ENCODE measurements at places on chromosomes 1 and 21.

GRCh38 chr1:236608930-236609726 lies 4.8 kb upstream of the HEATR1 start:
- no peak for DNase-seq

GRCh38 chr1:218817071-218817470 lies 356.6 kb upstream of the LYPLAL1 start:
- DNase-seq = no peak

GRCh38 chr1:201686714-201687455 lies 142.1 kb upstream of the IPO9 start:
- no peak for DNase-seq

- DNase-seq = no peak
These were observed 318.4 kb downstream of the AJAP1 start for GRCh38 chr1:4972761-4973320.

GRCh38 chr1:8462371-8462892 lies 144.5 kb downstream of the SLC45A1 start:
- no peak for DNase-seq

- DNase-seq = no peak
These were observed 57.3 kb downstream of the ZNF644 start for GRCh38 chr1:90964444-90965035.

DNA sequence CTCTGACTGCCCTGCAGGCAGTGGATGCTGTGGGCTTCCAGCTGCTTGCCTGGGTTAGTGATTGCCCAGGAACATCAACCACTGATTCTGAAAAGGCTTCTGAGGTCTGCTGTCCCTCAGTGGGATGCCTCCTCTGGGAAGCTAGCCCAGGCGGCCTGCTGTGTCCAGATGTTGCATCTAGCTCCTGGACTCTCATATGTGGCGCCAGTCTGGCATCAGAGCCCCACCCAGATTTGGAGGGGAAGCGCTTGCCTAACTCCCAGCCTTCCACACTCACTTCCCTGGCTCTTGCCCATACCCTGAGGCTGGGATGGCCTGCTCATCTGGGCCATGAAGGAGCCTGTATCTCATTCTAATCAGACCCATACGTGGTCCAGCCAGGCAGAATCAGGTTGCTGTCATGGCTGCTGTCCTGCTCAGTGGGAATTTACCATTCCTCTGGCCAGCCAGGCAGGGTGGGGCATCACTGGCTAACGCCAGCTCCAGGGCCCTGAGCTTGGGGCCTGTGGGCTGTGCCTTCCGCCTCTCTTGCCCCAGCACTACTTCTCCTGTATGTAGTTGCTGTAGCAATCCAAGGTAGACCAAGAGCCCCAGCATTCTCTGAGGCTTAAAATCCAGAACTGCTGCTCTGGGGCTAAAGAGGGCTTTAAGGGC lies 4.1 kb downstream of the CSF1 start:
- DNase-seq = no peak

DNA sequence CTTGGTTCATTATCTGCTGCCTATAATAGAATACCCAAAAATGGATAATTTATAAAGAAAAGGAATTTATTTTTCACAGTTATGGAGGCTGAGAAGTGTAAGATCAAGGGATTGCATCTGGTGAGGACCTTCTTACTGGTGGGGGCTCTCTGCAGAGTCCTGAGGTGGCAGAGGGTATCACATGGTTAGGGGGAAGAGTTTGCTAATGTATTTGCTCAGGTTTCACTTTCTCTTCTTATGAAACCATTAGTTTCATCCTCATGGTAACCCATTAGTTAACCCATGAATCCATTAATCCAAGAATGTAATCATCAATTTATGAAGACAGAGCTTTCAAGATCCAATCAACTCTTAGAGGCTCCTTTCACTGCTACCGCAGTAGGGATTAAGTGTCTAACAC lies 120.6 kb downstream of the DNM3 start:
- DNase-seq = no peak

DNA sequence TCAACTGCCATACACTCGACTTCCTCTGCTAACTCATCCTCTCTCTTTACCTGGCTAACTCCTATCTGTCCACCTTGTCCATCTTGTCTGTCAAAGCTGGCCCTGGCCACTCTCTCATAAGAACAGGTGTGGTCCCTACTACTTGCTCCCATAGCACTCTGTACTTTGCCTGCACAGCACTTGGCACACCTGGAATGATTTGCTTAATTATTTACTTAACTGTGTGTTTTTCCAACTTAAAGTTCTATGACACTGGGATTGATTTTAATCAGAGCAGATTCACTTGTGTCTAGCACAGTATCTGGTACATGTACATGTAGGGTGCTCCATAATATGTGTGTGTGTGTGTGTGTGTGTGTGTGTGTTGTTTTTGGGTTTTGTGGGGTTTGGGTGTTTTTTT lies 111.6 kb downstream of the ZNF281 start:
- DNase-seq = no peak

DNA sequence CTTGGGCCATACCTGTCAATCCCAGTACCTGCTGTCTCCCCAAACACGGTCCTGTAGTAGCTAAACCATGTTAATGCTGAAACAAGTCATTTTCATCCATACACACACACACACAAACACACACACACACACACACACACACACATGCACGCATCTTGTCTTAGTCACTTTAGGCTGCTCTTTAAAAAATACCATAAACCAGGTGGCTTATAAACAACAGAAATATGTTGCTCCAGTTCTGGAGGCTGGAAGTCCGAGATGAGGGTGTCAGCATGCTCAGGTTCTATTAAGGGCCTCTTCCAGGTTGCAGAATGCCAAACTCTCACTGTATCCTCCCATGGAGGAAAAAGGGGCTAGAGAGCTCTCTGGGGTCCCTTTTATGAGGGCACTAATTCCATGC lies 129.9 kb downstream of the NTPCR start:
- DNase-seq = no peak

GRCh38 chr1:99407018-99407417 lies 142.7 kb downstream of the PLPPR4 start:
- DNase-seq = no peak

DNA sequence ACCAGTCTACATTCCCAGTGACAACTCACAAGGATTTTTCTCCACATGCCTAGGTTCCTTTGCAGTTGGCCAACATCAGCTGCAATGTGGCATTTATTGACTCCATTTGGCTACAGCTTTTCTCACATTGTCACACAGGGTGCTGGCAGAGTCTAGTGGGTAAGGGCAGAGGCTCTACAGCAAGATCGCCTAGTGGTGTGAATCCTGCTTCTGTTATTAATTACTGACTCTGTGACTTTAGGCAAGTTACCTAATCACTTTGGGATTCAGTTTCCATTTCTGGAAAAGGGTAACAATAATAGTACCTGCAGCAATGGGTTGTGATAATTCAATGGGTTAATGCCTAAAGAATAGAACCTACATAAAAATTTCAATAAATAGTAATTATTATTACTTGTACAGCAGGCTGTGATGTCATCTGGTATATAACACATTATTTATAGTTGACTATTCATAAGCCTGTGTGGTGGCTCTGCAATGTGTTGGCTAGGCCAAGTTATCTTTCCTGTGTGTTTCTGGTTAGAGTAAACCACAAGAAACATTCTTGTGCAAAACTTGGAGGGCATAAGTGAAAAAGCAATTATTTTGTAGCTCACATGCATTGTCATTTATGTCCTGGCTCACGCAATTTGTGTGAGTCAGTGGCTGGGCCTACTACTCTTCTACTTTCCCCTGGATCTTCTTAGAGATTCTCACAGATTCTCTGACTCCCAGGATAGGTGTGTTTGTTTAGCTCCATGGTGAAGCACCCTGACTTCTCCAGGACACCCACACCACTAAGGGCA lies 59.5 kb downstream of the PTGS2 start:
- DNase-seq = no peak

- peak; percentile 57 for DNase-seq
These were observed 5.7 kb downstream of the TPM3 start for GRCh38 chr1:154186177-154186576.

DNA sequence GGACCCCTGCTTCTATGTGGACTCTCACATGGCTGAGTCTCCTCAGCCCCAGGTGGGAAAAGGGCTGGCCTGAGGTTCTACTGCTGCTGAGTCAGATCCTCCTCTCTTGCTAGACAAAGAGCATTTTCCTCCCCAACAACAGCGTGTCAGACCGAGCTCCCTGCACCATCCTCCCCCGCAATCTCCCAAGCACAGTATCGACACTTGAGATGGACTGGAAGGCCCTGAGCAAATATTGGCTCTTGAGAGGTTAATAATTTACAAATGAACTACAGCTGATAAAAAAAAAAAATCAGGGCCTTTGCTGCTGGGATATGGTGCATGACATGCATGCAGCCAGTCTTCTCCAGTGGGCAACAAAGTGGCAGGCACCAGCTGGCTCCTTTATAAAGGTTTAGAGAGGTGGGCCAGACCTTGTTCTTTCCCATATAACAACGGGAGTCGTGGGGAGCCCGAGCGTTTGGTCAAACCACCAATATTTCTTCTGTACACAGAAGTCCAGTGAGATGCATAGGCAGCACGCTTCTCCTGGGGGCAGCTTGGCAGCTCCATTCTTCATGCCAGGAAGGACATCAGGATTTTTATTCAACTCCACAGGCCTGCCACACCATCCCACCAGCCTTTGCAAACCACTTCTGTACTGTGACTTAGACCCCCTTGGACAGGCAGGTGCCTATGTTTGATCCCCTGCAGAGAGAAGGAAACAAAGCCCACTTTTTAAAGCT lies 55.4 kb upstream of the CAMK1G start:
- DNase-seq = no peak

Data from stimulated activated CD4-positive, alpha-beta T cell treated with anti-CD3 and anti-CD28 coated beads, Interleukin-2, amount 100 ng/mL, for 4 hours (primary cell).